CD8-positive, alpha-beta T cell (primary cell): ENCODE measurements at places on chromosomes 1 and 21.

DNA sequence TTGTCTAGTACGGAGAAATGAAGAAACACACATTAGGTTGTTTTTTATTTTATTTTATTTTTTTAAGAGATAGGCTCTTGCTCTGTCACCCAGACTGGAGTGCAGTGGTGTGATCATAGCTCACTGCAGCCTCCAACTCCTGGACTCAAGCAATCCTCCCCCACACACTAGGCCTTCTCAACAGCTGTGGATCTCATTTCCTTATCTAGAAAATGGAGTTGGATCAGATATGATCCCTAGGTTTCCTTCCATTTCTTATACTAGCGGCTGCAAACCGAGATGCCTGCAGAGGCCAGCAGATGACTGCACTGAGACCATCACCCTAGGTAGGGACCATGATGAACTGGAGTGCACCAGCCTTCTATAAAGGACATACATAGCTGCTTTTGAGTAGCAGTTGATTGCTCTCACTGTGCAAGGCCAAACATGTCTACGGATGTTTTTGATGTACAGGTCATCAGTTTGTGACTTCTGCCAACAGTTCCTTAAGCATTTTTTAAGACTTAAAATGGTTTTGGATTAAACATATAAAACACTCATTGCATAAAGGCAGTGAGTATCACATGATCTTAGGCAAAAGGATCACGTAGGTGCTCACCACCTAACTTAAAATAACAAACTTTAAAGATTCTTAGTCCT, 11.4 kb upstream of the KLHL12 start:
- DNase-seq: no peak

DNA sequence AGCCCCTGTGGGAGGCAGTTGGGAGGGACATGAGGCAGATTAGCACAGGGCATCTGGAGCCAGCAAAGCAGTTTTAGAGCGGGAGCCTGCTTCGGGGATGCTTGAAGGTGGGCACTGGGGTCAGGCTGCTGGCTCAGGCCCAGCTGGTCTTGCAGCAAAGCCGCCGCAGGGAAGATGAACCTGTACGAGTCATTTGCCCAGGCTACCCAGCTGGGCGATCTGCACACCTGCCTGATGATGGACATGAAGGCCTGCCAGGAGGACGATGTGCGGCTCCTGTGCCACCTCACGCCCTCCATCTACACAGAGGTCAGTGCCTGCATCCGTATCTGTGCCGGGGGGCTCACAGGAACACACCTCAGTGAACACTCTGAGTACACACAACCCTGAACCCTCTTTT, 7.7 kb upstream of the SLC27A3 start:
- no peak for DNase-seq

- no peak for DNase-seq
Observed at GRCh38 chr21:39363607-39364555, 15.0 kb upstream of the HMGN1 start.

- no peak for DNase-seq
Observed at GRCh38 chr1:54272134-54272533, 72.2 kb downstream of the MRPL37 start.

DNA sequence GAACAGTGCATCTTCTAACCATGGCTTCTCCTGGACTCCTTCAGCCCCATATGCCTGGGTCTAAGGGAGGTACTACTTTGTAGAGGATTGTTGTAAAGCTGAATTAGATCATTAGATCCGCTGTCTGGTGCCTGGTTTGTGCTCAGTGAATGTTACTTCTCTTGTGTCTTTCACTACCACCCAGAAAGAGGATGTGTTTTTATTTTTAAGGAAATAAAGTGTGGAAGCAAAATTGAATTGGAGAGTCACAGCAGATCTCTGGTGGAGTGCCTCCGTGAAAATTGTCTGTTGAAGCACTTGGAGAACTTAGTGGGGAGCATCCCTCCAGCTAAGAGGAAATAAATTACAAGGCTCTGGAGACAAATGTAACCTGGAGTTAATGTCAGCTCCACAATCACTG, 101.8 kb upstream of the ARTN start:
- no peak for DNase-seq

GRCh38 chr1:156515956-156516355, 15.4 kb upstream of the MEF2D start:
- no peak for DNase-seq

GRCh38 chr1:84899969-84900368, 7.0 kb upstream of the LPAR3 start:
- no peak for DNase-seq

DNA sequence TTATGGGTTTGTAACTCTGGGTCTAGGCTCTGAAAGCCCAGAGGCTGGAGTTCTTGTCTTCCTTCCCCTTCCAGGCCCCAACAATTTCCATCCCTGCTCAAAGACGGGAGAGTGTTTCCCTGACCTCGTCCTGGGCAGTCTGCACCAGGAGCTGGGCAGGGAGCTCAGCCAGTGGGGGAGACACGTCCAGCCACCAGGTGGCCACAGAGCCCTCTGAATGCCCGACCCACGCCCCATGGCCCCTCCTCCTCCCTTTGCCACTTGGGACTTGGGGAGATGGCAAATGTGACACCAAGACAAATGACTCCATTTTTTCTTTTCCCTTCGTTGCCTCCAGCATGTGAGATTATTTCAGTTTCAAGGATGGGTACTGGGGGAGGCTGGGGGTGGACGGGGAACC, 159.9 kb upstream of the AJAP1 start:
- no peak for DNase-seq
